ENCODE measurements at places on chromosomes 6 and 20.

DNA sequence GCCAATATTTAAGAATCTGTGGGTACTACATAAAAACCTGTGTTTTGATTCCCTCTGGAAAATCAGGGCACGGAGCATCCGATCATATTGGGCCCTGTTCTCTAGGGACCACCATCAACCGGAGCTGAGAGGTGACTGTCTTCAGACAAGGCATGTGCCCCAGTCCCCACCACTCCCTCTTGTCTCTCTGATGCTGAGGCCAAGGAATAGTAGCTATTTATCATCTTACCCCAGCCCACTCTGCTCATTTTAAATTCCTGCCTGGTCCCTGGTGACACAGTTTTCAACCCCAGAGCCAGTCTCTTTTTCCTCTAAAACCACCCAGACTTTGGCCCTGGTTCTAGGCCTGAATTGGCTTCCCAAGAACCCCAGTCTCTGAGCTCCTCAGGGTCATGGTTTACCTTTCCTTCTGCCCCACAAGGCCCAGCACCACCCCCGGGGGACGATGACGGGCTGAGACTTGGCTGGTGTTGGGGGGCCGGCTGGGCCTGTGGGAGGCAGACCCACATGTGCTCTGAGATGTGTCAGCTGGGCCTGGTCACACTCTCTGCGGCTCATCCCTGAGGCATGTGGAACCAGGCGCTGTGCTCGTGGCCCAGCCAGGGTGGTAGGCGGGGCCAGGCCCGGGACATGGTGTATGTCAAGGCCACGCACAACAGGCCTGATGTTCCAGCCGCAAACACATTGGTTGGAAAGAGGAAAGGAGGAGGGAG is 114.4 kb downstream of the CEBPB start:
- DNase-seq = peak; percentile 37

- DNase-seq = no peak
Observed at GRCh38 chr20:17557675-17558006, 12.2 kb upstream of the DSTN start.

- peak; percentile 64 for DNase-seq
Observed at GRCh38 chr6:139508023-139508422, 133.6 kb upstream of the CITED2 start.

DNA sequence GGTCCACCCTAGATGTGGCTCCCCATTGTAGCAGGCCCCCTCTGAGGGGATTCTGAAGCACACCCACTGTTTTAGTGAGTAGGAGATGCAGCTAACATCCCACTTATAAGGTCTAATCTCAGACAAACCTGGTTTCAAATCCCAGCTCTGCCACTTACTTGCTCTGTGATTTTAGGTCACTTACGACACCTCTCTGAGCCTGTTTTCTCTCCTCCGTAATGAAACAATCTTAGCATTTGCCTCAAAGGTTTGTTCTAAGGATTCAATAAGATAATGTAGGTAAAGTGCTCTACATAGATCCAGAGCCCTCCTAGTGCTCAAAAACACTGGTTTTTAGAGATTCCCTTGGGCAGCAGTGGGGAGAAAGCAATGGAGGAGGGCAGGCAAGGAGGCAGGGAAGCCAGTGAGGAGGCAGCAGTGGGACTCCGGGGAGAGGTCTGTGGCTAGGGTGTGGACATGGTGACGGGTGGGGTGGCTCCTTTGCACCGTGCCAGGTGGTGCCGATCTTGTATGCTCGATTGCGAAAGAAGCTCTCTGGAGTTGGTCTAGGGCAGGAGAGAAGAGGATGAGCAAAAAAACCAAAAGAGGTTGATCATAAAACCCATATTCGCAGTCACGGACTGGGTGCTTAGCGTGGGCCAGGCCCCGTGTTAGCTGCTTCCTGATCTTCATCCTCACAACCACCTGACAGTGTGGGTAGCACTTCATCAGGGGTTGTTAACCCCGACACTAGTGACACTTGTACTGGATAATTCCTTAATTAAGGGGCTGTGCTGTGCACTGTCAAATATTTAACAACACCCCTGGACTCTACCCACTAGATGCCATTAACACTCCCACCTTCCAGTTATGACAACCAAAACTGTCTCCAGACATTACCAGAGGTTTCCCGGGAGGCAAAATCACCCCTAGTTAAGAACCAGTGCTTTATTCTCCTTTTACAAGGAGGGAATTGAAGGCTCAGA is 16.8 kb upstream of the PTGIS start:
- DNase-seq = no peak

DNA sequence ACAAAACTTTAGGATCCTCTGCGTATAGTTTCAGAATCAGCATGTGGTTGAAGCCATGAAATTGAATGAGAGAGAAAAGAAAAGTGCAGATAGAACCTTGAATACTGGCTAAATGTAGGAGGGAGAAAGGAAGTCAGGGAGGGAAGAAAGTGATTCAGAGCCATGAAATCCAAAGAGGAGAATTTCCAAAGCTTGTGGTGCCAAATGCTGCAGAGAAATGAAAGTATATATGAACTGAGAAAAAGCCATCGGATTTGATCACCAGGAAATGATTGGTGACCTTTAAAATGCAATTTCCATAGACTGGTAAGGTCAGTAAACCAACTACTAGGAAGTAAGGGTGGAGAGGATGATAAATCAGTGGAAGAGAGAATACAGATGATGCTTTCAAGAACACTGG is 142.3 kb downstream of the TFAP2A start:
- no peak for DNase-seq

- no peak for DNase-seq
Observed at GRCh38 chr6:24823185-24823584, 24.5 kb upstream of the ARMH2 start.

DNA sequence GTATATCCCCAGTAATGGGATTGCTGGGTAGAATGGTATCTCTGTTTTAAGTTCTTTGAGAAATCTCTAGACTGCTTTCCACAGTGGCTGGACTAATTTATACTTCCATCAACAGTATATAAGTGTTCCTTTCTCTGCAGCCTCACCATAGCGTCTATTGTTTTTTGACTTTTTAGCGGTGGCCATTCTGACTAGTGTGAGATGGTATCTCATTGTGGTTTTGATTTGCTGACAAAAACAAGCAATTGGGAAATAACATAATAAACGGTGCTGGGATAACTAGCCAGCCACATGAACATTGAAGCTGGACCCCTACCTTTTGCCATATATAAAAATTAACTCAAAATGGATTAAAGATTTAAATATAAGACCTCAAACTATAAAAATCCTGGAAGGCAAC is 14.2 kb downstream of the OR2A4 start:
- DNase-seq = no peak

DNA sequence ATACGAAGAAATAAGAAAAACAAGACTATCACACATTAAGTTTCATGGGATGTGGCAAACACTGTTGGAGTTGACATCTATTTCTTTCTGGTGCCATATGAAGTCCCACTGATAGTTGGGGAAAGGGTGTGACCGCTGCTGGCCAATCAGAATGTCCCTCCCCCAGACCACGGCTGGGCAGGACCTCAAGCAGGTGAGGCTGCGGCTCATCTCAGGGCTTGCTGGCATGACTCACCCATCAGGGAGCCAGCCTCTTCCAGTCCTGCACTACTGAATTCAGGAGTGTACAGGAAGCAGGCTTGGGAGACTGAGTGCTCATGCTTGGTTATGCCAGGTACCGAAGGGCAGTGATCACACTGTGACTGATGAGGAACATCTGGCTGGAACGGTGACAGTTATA is 18.9 kb downstream of the PREP start:
- no peak for DNase-seq

DNA sequence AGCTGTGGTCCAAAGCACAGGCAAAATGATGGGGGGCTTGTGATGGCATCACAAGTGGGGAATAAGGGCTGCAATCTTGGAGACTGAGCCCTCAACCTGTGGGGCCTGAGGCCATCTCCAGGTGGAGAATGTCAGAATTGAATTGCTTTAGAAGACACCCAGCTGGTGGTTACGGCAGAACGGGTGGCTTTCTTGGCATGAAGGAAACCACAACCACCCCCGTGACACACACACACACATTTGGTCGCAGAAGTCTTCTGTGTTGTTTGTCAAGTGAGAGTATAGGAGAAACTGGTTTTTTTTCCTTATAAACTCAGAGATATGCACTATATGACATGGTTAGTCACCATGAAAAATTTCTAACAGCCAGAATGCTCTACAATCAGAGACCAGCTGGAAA is 139.5 kb upstream of the CDH4 start:
- DNase-seq = no peak

DNA sequence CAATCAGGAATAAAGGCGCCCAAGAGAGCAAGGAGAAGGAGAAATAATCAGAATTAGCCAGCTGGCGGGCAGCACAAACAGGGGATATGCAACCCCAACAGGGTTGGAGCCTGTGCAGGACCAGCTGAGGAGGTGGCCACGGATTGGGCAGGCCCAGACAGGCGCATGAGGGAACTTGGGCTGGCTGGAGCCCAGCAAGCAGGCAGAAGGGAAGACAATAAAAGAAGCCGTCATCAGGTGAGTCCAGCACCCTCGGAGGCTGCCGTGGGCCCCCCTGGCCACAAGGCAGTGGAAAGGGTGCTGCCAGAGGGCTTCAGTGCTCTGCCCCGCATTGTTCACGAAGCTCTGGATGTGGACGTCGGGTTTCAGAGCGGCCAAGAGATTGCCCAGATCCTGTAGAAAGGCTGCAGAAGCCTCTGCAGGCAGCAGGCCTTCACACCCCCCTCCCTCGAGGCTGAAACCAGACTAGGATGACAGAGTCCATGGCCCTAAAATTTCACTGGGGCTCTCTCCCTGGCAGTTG is 28.4 kb upstream of the MAFB start:
- no peak for DNase-seq

DNA sequence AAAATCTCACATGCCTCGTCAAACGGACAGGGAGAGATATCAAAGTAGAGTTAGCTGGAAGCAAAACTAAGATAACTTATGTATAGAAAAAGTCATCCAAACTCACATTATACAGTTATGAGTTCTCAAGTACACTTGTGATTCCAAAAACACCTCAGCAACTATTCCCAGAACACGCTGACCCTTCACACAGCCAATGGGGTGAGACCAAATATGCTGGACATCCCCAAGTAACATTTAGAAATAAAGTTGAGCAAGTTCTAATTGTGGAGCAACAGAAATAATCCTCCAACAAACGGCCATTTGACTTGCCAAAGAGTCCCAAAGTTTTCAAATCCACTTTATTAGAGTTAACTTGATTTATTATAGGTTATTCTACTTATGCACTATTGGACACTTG is 52.4 kb downstream of the LY86 start:
- DNase-seq = no peak

DNA sequence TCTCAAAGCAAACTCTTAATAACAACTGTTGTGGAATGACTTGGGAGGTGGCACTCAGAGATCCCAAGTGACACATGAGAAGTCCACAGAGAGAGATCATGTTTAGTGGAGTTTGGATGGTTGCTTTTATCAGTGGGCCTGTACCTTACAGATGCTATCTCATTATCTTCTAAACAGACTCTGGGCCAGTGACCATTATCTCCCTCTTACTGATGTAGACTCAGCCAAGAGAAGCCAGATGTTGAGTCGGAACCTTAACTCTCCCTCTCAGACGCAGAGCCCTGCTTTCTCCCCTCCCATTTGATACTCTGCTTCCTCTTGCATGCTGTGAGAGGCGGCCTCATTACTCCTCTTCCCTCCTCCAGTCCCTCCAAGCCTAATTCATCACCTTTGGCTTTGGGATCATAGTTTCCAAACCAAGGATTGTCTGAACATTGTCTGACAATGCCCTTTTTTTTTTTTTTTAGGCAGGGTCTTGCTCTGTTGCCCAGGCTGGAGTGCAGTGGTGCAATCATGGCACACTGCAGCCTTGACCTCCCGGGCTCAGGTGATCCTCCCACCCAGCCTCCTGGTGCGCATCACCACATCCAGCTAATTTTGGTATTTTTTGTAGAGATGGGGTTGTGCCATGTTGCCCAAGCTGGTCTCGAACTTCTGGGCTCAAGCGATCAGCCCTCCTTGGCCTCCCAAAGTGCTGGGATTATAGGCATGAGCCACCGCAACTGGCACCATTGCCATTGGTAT is 4.5 kb upstream of the DDR1 start:
- DNase-seq = no peak

DNA sequence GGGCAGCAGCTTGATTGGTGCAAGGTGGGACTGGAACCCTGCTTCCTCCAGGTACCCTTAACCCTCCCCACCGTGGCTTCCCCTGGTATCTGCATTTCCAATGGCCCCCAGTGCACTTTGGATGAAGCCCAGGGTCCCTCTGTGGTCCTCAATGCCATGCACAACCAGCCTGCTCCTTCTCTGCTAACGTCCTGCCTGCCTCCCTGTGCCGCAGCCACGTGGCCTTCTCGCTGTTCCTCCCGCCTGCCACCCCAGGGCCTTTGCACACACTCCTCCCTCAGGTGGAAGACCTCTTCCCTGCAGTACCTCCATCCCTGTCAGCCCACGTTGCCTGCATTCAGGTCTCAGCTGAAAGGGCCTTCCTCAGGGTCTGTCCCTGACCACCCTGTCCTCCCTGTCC is 101.6 kb downstream of the BMP7 start:
- DNase-seq = no peak

- DNase-seq = no peak
Observed at GRCh38 chr6:1770968-1771723, 161.4 kb downstream of the FOXC1 start.

- peak; percentile 58 for DNase-seq
Observed at GRCh38 chr6:40550202-40551101, 36.7 kb downstream of the LRFN2 start.

DNA sequence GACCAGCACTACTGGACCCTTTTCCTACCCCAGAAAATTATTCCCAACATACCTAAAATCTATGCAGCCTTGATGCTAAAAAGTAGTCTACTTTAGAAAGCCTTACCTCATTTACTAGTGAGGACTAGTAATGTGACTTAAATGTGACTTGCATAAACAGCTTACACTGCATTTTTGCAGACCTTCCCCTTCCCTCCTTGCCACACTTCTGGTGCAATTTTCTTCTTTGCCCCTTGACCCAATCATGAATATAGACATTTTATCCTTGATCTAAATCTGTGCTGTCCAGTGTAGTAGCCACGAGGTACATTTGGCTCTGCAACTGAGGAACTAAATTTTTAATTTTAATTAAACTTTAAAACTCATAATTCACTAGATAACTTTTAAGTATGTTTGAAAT is 7.0 kb upstream of the ZKSCAN8 start:
- DNase-seq = peak; percentile 70

DNA sequence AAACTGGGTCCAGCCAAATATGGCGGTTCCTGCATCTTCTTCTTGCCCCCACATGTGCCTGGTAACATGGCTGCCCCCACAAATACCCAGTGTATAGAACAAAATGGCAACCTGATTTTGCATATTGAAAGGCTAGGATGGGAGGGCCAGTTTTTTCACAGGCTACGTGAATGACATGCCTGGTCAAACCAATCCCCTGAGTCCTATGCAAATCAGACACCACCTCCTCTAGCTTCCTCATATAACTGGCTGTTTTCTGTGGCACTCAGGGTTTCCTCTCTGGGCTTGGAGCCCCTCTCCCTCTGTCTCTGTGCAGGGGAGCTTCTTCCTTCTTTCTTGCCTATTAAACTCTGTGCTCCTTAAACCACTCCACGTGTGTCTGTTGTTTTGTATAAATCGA is 372.1 kb downstream of the KIF16B start:
- no peak for DNase-seq

- no peak for DNase-seq
Observed at GRCh38 chr6:140752234-140752633, 1377.8 kb upstream of the CITED2 start.

- no peak for DNase-seq
Observed at GRCh38 chr6:159680104-159680503, 12.9 kb downstream of the SOD2 start.
